ENCODE measurements at places on chromosomes 11 and 22. TPM values are rescaled to one million over a fixed set of nuclear protein-coding genes. Genes with fewer than 3 reads are reported as not detected.

BTG4 gene
- not detected for total RNA-seq

FAM180B gene
- total RNA-seq: not detected

OR52N2 gene
- total RNA-seq: not detected

KRTAP5-9 gene
- 0.23 TPM for total RNA-seq

P2RY2 gene
- total RNA-seq: not detected

ABTB2 gene
- 0.93 TPM for total RNA-seq

NXPE2 gene
- not detected for total RNA-seq

APOA1 gene
- total RNA-seq: 1.1 TPM

CDKN1C gene
- 5.3 TPM for total RNA-seq

TYR gene
- not detected for total RNA-seq

OR8D1 gene
- total RNA-seq: not detected

GTSE1 gene
- total RNA-seq: 1.3 TPM

MMP26 gene
- total RNA-seq: not detected

TECTA gene
- 0.30 TPM for total RNA-seq

ELFN2 gene
- total RNA-seq: 0.88 TPM

KREMEN1 gene
- 0.20 TPM for total RNA-seq

PNPLA5 gene
- total RNA-seq: not detected

WNT11 gene
- 1.3 TPM for total RNA-seq

UCP2 gene
- 241 TPM for total RNA-seq

BBOX1 gene
- not detected for total RNA-seq

HBG1 gene
- total RNA-seq: not detected

APOBEC3B gene
- 2.3 TPM for total RNA-seq

OR5B21 gene
- 0.46 TPM for total RNA-seq

MOV10L1 gene
- total RNA-seq: not detected

DHCR7 gene
- 22.6 TPM for total RNA-seq

TMEM121B gene
- 0.15 TPM for total RNA-seq

CCDC73 gene
- not detected for total RNA-seq

ARHGAP42 gene
- total RNA-seq: 0.55 TPM

RIC3 gene
- 42.8 TPM for total RNA-seq

MYRF gene
- total RNA-seq: 4.9 TPM

RFPL2 gene
- total RNA-seq: 1.1 TPM

CLDN5 gene
- 0.98 TPM for total RNA-seq

NPAS4 gene
- not detected for total RNA-seq

Measured in T-cell (primary cell).